ENCODE measurements at places on chromosomes 6 and 20.

GRCh38 chr6:53794137-53794719 is 577 bp upstream of the LRRC1 start:
- DNase-seq: no peak

GRCh38 chr6:22251348-22251747 is 45.5 kb downstream of the PRL start:
- no peak for DNase-seq

GRCh38 chr20:610130-611046 is at the start of gene TCF15:
TCF15 (minus strand) TSS chr20:610309; CDS start chr20:610237, 72 bp downstream.
- no peak for DNase-seq

DNA sequence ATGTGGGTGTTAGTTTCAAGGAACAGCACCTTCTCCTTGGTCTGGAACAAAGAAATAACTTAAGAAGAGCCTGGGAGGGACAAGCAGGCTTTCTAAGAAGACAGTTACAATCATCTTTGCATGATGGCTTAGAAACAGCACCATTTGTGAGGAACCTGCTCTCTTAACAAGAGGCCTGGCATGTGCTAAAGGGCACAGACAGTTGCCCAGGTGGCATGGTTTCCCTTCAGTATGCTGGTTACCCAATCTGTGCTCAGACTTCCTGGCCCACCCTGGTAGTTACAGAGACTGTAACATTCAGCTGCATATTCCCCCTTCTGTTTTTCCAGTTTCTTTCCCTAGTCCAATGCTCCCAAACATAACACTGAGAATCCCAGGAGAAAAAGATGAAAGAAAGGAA is 84.0 kb downstream of the CHD6 start:
- no peak for DNase-seq

DNA sequence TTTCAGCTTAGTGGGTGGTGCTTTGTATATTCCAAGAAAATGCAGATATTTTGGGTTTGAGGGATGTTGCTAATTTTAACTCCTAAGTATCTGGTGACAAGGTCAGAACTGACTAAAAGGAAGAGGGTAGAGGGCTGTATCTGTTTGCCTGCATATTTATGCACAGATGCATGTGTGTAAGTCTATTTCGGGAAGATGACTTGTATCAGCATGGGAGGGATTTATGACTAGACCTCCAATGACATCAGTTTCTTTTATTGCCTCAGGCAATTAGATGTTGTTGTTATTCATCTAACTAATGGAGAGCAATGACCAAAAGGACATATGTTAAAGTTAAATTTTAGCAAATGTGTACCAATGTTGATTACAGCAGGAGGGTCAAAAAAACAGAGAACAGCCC is 734.3 kb downstream of the QKI start:
- no peak for DNase-seq

GRCh38 chr20:33499355-33499754 is 9.5 kb downstream of the CBFA2T2 start:
- DNase-seq: no peak

DNA sequence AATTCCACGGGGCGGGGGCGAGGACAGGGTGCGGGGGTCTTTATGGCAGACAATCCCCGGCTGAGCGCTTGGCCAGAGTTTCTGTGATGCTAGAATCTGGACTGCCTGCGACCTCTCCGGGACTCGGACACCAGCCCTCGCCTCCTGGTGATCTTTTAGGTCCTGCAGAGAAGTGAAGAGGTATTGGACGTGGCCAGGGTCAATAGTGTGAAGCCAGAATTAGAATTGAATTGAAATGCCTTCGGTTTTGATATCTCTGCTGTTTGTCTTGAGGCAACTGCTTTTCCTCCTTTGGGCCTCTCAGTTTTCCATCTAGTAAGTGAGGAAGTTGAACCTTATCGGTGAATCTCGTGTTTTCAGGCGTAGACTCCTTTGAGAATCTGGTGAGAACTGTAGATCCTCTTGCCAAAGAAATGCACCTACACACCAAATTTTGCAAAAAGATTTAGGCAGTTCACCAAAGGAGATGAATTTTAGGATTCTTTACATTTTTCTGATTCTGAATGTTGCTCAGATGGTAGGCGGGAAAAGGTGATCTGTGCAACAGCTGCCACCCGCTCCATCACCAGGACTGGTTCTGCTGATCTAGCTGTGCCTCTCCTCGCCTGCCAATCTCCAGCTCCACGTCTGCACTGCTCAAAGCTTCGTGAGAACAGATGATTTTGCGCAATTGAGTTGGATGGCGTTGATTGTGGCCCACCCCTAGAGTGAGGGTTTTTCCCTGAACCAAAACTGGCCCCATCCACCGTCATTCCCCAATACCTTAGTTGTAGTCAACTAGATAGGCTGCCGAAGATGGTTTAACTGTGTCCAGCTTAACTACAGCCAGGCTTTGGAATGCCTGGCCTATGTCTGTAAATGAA is 837 bp upstream of the OSER1 start:
- no peak for DNase-seq

DNA sequence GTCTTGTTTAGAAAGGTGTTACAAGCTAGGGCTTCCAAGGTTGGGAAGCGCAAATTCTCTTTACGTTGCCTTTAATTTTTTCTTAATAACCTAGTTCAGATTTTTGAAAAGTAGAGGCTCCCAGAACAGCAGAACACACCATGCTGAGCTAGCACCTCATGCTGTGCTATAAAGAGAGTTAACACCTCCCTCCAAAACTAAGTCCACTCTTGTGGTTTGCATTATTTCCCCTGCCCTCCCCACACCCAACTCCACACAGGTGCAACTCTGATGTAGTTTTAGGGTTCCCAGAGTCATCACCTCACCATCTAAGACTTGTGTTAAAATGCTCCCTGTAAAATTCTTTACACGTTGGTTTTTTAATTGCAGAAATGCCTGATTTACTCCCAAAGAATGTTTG is 459.4 kb upstream of the JARID2 start:
- DNase-seq: no peak
